CD4-positive, alpha-beta T cell treated with Interleukin-21 for 1 hour (primary cell): ENCODE measurements at places on chromosomes 11 and 22.

DNA sequence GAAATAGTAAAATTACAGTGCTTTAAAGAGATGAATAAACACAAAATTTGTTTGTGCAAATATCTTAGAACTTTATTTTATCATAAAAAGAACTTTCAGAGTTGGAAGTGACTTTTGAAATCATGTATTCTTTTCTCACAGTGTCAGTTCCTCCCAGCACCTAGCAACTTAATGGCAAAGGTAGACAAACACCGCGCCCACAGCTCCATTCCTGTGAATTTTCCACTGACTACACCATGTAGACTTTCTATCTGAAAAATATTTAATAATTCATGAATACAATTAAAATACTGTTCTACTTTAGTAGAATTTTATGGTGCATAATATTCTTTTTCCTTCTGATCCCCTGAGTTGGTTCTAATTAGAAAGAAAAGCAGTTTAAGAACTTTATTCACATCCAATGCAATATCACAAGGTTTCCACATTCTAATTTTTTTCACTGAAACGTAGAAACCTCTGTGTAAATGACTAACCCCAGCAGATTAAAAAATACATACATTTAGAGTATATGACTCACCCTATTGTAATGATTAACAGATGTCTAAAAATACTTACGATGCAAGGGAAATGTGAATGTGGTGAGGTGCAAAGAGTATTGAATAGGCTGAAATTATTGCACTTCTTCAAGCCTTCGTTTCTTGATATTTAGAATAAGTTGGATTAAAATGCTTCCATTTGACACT is 218.2 kb upstream of the CCDC179 start:
- DNase-seq: no peak

DNA sequence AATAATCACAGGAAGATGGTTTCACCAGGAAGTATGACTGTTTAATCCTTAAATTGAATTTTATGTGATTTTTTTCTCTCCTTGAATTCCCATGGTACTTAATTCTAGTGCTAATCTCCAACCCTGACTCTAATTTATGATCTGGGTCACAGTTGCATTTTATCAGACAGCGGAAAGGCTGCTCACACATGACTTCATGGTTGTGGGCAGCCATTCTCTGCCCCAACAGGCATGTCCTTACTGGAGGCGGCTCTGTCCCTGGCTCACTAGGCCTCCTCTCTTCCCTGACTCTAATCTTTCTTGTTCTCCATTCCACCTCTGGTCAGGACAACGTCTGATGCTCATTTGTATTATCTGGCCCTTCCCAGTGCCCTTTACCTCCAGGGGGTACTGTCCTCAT is 184.4 kb downstream of the CHST1 start:
- no peak for DNase-seq

- DNase-seq: no peak
Observed at GRCh38 chr11:123427405-123427804, 2.7 kb upstream of the GRAMD1B start.

GRCh38 chr22:22195265-22196017 is 49.1 kb upstream of the VPREB1 start:
- peak; percentile 75 for DNase-seq

DNA sequence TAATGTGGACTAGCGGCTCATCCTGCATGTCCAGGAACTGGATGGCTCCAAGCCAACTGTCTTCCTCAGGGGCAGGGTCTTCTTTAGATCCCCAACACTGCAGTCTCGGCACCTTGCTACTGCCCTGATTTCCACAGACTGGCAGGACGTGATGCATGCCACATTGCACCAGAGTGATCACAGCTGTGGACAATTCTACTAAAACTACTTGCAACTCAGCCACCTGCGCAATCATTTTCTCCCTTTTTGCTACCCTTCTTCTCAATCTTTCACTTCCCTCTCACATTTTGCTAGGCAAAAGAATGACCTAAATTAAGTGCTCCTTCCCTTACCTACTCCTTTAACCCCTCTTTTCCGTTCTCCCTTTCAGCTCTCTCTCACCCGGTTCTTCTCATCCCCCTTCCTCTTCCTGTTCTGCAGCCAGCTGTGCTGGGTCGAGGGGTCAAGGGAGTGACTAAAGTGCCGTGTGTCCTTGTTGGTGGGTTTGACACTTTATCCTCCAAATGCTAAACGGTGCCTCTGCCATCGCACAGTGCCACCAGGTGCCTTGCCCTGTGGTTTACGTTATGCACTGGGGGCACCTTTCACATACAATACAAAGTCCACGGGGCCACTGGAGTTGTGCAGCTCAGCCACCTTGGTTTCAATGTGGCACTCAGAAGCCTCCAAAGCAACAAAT is 11.5 kb upstream of the PEX26 start:
- DNase-seq: no peak

DNA sequence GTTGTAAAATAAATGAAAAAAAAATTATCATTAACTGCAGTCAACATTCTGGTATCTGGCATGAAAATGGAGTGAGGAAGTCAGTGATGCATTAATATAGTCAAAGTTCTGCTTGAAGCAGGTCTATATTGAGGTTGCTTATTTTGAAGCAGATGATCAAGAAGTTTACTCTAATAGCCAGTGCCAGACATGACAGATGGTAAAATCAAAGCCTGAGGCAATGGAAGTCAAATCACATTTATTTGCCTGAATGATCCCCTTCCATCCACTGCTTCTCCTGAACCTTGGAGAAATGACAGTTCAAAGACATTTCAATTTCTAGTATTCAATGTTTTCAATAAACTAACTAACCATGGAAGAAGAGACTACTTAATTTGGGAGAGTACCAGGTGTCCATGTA is 430.0 kb downstream of the FAM181B start:
- no peak for DNase-seq

DNA sequence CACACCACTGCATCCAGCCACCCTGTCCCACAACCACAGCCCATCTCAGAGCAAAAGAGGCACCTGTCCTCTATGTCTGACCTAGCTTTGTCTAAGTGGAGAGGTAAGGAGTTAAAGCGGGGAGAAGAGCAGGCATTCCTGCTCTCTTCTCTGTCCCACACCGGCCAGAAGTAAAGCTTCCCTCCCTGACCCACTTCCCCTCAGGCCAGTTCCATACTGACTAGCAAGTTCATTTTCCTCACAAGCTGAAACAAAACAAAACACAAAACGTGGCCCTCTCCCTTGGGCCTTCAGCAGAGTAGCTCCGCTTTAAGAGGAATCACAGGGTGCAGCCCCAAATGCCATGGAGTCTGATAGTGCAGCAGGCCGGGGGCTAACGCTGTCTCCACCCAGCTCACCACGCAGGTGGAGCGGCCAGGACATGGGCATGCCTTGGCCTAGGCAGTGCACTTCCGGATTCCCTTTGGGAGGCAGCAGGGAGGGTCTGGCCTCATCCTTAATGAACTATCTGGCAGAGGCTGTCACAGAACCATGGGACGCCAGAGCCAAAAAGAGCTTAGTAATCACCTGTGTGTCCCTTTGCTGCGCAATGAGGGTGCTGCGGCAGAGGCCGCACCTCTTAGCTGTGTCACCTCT is 34.0 kb downstream of the FLI1 start:
- DNase-seq: no peak

DNA sequence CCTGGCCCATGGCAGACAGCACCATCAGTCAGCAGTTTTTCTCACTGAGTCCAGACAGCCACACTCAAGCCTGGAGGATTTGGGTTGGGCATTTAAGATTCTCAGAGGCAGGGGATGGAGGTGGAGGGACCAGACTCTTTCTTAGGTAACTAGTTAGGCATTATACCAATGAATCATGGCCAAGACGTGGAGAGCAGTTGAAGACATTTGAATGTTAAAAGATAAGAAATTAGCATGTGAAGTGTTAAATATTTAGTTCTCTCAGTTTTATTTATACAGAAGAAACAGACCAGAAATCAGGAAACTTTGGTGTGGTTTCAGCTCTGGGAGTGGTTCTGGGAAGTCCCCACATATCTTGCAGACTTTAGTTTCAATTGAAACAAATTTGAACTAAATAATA is 9.9 kb downstream of the GTF2H1 start:
- peak; percentile 69 for DNase-seq

GRCh38 chr11:108568195-108568858 is 25.2 kb downstream of the EXPH5 start:
- DNase-seq: no peak

DNA sequence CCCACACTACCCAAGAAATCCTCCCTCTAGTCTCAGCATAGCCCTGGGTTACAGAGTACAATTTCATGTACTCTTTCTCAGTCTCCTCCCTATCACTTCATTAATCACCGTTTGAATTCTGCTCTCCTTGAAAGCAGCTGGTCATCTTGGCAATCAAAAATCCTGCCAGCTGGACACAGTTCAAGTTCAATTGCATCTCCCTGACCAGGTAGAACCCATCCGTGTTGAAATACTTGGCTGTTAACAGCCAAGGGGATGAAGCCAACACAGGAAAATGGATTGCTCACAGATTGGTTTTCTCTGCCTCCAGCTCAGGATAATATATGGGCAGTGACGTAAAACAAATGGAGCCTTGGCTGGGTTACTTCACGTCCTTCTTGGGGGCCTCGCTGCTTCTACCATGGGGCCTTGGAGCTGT is 55.1 kb upstream of the GRK3 start:
- no peak for DNase-seq

- no peak for DNase-seq
Observed at GRCh38 chr11:36151933-36152580, 137.2 kb downstream of the COMMD9 start.

GRCh38 chr11:115151010-115151409 is 353.2 kb downstream of the CADM1 start:
- DNase-seq: no peak

GRCh38 chr22:36320553-36320952 is 67.2 kb downstream of the MYH9 start:
- no peak for DNase-seq

DNA sequence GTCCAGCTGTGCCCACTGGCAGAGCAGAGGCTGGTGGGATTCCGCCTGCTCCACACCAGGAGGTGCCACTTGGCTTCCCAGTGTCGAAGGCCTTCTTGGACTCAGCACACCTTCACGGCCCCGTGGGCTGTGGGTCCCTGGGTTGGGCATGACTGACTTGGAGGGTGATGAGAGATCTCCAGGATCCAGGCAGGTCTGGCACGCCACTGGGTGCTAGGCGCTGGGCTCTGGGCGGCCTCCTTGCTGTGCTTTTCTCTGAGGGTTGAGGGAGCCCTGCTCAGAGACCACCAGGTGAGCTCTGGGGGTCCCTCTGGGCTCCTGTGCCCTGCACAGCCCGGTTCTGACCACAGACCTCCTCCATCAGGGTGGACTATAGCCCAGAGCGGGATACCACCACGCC is 12.3 kb downstream of the LRP5 start:
- DNase-seq: no peak

- DNase-seq: no peak
Observed at GRCh38 chr11:70066136-70066520, 12.0 kb upstream of the ANO1 start.

- DNase-seq: no peak
Observed at GRCh38 chr11:108508653-108509593, 10.7 kb upstream of the POGLUT3 start.

GRCh38 chr22:38040953-38041759 is 16.0 kb upstream of the PICK1 start:
- DNase-seq: no peak

- no peak for DNase-seq
Observed at GRCh38 chr11:79409330-79409729, 31.5 kb downstream of the TENM4 start.

DNA sequence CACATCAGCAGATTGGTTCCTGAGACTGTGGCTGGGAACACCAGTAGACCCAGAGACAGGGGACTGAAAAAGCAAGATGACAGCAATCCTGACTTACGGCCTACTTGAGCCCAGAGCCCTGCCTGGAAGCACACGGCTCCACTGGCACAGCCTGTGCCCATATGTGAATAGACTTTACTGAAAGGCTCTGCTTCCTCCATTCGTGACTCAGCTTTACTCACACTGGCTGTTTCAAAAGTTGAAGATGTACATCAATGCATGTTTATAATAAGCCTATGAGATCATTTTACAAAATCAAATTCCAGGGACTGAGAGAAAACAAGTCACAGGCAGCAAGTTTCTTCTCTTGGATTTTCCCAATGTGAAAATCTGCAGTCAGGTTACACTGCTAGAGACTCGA is 134.6 kb upstream of the TEAD1 start:
- no peak for DNase-seq

- no peak for DNase-seq
Observed at GRCh38 chr11:62898027-62898426, 17.3 kb downstream of the SLC3A2 start.

DNA sequence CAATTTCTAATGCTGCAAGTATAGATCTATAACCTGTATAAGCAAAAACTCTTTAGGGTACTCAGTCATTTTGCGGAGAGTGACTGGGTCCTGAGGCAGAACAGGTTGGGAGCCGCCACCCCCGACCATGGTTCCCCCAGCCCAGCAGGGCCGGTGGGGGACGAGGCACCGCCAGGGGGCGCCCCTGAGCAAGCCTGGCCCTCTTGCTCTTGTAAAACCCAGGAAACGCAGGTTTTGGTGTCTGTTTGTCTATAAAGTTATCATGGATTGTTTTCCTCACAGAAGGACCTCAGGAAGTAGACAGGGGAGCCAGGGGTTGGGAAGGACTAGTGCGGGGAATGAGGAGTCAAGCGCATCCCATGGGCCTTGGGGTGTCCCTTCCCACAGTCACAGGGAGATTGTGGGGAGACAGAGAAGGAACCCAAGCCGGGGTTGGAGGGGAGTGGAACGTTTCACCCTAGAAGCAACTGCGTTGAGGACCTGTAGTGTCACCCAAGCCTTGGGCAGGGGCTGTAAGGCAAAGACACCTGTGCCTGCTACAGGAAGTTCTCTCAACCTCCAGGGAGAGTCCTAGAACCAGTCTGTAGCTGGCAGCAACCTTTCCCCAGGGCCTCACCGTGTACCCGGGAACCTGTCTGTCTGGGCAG is 26.4 kb downstream of the KCTD17 start:
- DNase-seq: peak; percentile 82

GRCh38 chr11:16184588-16184987 is 171.8 kb downstream of the SOX6 start:
- DNase-seq: no peak

- DNase-seq: peak; percentile 83
Observed at GRCh38 chr11:554428-555226, 5.9 kb downstream of the LMNTD2 start.

DNA sequence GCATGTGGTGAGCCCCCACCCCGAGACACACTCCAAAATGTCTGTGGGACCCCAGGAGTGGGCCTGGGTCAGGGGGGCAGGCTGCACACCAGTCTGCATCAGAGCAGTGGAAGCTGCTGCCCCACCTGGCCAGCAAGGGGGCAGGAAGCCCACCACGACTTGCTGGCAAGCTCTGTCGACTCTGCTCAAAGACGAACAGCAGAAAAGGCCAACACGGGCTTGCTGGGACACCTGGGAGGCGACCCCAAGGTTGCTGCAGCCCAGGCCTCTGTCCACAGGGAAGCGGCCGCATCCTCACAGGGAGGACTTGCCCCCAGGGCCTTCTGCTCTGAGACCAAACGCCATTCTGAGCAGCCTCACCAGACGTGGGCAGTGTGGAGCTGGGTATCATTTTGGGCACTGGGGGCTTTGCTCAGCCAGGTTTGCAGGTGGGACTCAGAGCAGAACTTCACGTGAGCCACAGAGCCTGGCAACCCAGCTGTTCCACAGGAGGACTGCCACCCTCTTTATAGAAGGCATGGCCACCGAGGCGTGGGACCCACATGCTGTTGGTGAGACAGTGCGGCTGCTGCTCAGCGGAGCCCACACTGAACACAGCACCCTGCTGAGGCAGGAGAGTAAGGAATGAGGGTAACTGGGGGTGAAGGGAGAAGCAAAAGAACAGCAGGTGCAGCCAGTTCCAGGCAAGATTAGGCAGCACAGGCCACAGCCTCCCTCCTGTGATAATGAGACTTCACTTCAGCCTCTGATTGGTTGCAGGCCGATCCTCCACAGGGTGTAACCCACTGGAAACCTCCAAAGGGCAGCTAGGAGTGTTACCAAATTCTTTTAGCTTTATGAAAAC is 11.0 kb downstream of the IL17REL start:
- DNase-seq: no peak

GRCh38 chr22:35426801-35427140 is 26.8 kb downstream of the MCM5 start:
- DNase-seq: no peak
